ENCODE measurements at places on chromosomes 6 and 20.

DNA sequence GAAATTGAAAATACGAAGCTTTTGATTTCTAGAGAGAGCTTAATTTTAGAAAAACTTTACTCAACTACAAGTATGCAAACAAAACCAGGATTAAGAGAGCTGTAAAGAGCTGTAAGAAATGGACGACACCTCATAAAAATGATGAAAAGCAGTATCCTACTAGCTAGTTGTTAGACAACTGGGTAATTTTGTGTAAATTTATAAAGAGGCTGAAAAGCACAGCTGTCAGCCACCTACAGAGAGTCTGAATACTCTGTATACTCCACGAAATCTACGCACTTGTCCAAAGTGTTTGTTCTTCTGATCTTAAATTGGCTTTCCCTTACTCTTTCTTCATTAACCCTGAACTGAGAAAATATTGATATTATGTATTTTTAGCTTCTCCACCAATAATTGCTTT, 808.4 kb upstream of the EPHA7 start:
- no peak for DNase-seq

GRCh38 chr6:152316024-152316423, 321.1 kb downstream of the SYNE1 start:
- no peak for DNase-seq

DNA sequence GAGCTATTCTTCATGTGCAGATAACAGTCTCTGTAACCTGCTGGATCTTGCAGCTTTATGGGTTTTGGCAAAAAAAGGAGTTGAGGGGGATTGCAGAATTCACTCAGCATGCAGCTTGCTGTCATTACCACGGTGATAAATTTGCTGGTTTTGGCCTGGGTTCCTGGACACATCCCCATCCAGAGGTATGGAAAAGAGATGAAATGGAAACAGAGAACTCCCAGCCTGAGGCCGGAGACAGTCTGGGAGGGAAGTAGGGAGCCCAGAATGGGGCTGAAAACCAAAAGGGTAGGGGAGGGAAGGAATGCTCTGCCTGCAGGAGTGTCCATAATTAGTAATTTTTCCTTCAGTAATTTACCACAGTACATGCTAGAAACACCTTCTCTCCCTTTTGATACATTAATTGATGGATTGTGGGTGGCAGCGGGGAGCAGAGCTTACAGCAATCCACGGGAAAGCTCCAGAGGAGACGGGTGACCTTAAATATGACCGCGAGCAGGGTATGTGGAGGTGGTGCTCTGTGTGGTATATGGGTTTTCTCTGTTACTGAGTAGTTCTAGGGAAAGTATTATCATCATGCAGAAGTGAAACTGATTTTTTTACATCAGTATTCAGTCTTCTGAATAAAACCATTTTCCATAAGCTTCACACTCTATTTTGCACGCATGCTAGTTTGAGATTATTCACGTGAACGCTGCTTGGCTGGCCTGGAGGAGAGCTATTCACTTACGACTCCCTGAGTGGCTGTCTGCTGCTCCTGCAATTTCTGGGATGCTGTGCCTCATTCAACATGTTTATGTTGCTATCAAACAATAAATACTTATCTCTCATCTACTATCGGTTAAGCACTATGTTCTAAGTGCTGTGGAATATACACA, 66.3 kb upstream of the KCNK16 start:
- no peak for DNase-seq

GRCh38 chr20:41424011-41424410, 57.4 kb upstream of the EMILIN3 start:
- no peak for DNase-seq

GRCh38 chr6:158666628-158667359, 16.9 kb downstream of the SYTL3 start:
- DNase-seq, result no peak

GRCh38 chr20:45783656-45784294, 7.9 kb downstream of the WFDC3 start:
- no peak for DNase-seq

- DNase-seq, result no peak
These were observed 71.3 kb upstream of the STXBP5 start for GRCh38 chr6:147132889-147133288.

Data from Caco-2 (cell line).